ENCODE measurements at places on chromosomes 13 and 19.

DNA sequence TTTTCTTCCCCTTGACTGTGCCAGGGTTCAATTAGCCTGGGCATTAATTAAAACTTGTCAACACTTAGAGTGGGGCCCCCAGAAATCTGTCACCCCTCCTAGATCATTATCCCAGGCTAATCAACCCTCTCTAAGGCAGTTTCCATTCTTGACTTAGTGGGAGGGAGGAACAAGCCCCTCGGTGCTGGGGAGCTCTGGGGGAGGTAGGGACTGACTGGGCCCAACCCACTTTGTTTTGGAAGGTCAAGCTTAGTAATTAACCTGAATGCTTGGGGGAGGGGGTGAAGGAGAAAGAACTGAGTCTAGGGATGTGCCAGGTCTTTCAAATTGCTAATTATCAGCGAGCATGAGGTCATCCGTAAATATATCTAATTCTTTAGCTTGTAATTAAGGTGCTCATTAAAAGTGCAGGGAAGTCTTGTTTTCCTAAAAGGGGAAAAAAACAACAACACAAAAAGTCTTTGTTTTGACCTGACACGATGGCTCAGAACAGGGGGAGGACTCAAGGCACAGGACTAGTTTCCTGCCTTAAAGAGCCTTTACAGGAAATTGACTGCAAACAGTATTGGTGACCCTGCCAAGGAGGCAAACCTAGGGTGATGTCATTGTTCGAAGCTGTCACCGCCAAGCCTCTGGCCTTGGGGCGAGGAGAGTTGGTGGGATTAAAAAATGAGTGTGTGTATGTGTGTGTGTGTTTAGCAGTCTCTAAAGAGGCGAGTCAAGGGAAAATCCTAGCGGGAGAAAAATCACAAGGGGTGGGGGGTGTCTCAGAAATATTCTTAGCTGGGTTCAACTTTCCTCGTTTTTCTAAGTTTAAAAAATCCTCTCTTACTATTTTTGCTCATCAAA, 19.4 kb downstream of the ACTN4 start:
- no peak for DNase-seq

DNA sequence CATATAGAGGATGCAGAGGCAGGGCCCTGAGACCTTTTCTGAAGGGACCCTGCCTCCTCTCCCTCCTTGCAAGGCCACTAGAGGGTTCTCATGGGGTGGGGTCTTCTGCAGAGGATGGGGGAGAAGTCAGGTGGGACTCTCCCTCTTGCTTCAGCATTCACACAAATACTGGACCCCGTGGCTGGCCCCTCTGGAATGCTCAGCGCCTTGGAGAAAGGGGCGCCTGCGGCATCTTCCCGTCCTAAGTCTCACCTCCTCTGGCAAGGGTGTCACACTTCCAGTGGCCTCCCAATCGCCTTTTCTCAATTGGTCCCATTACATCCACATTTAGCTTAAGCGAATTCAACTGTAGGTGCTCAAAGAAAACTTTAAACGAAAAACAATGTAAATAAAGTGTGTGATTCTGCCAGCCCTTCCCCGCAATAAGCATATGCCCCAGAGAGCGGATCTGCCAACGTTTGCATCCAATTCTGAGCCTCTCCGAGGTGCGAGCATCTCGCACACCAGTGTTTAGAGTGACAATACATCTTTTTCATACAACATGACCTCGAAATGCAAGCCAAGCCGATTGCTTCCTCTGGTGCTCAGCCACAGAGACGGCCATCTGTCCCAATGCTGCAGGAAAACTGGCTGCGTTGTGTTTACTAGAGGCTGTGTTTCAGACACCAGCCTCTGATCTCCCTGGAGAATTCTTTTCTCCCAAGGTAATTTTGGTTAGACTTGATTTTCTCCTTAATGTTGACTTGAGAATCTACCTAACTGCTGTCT, 69.1 kb upstream of the WASF3 start:
- DNase-seq, result no peak

GRCh38 chr19:2923510-2923909, 21.3 kb downstream of the ZNF77 start:
- DNase-seq, result no peak

DNA sequence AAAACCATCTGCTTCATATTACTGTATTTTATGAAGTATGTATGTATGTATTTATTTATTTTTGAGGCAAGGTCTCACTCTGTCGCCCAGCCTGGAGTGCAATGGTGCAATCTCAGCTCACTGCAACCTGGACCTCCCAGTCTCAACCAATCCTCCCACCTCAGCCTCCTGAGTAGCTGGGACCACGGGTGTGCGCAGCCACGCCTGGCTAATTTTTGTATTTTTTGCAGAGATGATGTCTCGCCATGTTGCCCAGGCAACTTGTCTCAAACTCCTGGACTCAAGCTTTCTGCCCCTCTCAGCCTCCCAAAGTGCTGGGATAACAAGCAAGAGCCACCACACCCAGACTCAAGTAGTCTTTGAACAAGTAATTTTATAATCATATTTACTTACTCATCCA, 5.5 kb downstream of the KATNAL1 start:
- DNase-seq, result no peak

DNA sequence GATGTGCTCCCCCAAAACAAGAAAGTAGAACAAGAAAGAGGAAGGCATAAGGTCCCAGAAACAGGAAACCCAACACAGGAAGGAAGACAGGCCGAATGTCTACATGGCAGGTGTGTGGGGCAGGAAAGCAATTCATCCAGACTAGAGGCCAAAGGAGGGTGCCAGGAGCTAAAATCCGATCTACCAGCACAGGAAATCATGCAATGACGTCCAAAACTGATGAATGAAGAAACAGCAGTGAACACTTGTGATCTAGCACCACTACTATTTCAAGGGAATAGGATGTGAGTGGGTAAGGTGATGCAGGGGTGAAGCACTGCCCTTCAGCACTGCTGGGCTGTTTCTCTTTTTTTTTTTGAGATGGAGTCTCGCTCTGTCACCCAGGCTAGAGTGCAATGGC, 59.1 kb downstream of the DOCK9 start:
- no peak for DNase-seq

- no peak for DNase-seq
Observed at GRCh38 chr13:111629457-111629856, 309.0 kb downstream of the TEX29 start.

Data from RWPE2 (cell line).